ENCODE measurements at places on chromosomes 1 and 21.
A peak's percentile ranks its signal among the peaks of the same experiment; 100 is the strongest.

GRCh38 chr1:60415696-60416095, 342.1 kb upstream of the C1orf87 start:
- DNase-seq = no peak

DNA sequence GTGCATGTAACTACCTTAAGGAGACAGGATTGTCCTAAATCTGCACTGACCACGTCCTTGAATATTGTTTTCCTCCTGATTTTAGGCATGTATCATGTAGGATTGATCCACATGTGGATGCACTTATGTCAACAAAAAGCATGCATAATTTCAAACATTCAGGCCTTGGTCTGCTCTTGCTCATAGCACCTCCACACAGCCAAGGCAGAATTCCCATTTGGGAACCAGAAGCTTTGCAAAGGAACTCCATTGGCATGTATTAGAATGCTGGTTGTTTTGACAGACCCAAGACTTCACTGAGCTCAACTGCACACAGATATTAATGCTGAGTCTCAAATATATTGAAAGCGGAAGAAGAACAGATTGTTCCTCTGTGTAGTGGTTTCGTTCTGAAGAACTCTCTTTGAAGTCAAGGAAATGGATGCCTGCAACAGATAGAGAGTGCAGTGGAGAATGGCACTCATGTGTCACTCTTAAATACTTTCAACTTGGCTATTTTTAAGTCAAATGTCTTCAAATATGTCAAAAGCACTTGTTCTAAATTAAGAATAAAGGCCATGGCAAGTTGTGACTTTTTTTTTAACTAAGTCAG, 387.6 kb downstream of the LTN1 start:
- no peak for DNase-seq

DNA sequence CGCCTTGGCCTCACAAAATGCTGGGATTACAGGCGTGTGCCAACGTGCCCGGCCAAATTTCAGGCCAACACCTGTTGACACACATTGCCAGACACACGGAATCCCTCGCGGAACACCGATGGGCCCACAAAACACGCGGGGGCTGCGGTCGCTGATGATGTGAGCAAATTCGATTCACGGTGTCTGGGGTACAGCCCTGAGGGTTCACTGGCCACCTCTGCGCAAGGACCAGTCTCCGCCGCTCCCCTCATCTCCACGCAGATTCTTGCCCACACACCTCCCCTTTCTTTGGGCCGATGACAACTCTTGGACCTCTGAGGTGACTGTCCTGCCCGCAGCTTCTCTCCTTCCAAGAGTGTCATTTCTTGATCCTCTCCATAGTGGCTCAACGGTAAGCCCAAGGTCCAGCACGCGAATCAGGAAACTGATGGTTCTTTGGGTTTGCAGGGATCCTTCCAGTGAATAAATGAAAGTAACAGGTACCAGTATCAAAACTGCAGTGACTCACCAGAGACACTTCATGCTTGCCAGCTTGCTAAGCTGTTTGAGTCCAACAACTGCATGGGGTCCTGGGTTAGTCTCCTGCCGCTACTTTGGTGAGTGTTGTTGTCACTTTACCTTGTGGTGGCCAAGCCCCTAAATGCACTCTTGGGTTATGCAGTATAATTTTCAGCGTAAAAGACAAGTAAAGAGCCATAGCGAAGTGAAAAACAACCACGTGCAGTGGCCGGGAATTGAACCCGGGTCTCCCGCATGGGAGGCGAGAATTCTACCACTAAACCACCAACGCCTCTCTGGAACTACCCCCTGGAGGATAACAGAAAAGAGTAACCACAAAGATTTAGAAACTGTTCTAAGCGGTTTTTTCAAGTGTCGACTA, 11.0 kb upstream of the RNU1-3 start:
- peak; percentile 53 for DNase-seq

GRCh38 chr1:92465256-92465647, 21.5 kb downstream of the GFI1 start:
- no peak for DNase-seq

GRCh38 chr1:229704157-229704556, 78.1 kb downstream of the URB2 start:
- DNase-seq = no peak

Data from RWPE1 (cell line).